ENCODE measurements at places on chromosomes 16 and 17. TPM values are rescaled to one million over a fixed set of nuclear protein-coding genes. Genes with fewer than 3 reads are reported as not detected.

DNA sequence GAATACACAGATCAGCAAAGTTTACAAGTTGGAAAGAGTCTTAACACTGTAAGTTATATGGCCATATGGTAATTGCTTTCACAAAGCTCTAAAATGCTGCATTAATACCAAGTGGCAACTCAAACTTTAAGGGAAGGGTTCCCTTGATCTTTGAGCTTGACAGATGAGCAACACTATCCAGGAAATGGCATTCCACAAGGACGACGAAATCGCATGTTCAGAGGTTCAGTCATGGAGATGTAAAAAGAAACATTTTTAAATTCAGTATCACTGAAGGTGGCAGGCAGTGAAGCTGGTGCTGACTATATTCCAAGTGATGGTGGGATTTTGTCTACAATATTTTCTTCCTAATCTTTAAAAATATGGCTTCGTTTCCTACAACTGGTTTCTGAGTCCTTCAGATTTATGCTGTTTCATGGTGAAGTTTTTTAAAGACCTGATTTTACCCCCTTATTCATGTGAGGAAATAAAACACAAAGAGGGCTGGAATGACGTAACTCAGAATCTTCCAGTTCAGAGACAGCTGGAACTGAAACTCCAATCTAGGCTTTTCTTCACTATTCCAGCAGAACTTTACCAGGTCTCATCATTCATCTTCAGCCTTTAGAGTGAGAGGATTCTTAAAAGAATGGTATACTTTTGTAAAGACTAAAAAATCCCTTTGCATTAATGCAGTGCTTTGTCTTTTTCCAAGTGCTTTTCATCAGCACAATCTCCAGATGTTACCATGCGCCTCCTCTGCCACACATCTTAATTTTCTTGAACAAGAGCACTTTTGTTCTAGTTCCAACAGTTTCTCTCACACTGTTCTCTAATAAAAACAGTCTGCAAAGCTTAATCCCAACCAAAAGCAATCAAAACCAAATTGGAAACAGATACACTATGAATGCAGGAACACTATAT, 20.2 kb downstream of the CHCT1 start:
- no peak for DNase-seq

- DNase-seq: no peak
Observed at GRCh38 chr16:2883458-2883908, 468 bp downstream of the FLYWCH2 start.

DNA sequence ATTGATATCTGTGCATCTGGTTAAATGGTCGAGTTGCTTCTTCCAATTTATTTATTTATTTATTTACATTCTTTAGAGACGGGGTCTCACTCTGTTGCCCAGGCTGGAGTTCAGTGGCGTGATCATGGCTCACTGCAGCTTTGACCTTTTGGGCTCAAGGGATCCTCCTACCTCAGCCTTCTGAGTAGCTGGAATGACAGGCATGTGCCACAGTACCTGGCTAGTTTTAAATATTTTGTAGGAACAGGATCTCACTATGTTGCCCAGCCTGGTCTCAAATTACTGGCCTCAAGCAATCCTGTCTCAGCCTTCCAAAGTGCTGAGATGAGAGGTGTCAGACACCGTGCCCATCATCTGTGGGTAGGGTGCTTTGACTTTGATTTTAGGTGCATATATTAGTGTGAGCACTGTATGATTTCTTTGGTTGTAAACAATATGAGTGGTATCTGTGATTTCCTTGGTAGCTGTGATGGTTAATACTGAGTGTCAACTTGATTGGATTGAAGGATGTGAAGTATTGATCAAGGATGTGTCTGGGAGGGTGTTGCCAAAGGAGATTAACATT, 90.2 kb downstream of the BCAS3 start:
- DNase-seq: no peak

DNA sequence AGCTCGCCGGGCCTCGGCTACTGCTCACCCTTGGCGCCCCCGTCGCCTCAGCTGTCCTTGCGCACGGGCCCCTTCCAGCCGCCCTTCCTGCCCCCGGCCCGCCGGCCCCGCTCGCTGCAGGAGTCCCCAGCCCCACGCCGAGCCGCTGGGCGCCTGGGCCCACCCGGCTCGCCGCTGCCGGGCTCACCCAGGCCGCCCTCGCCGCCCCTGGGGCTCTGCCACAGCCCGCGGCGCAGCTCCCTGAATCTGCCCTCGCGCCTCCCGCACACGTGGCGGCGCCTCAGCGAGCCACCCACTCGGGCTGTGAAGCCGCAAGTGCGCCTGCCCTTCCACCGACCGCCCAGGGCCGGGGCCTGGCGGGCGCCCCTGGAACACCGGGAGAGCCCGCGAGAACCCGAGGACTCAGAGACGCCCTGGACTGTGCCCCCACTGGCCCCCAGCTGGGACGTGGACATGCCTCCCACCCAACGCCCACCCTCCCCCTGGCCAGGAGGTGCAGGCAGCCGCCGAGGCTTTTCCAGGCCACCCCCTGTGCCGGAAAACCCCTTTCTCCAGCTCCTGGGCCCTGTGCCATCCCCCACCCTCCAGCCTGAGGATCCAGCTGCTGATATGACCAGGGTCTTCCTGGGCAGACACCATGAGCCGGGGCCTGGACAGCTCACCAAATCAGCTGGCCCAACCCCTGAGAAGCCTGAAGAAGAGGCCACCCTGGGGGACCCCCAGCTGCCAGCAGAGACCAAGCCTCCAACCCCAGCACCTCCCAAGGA, 12.8 kb downstream of the MYO15A start:
- DNase-seq: no peak

DNA sequence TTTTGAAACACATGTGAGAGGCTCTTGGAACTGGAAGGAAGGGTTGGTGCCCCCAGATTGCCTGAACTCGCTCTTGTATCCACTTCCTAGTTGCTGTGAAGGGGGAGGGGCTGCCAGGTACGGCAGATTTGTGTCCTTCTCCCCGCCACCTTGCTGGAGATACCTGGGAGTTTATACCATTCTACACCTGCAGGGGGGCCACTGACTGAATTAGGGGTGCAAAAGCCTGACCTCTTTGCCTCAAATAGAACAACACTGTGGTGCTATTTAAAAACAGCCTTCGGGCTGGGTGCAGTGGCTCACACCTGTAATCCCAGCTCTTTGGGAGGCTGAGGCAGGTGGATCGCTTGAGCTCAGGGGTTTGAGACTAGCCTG, 35.1 kb upstream of the IL34 start:
- no peak for DNase-seq

- DNase-seq: no peak
Observed at GRCh38 chr16:4515611-4516233, 22.9 kb downstream of the CDIP1 start.

SYNGR3 gene
- total RNA-seq: 8.5 TPM

CCDC144A gene
- total RNA-seq: 0.22 TPM

CCDC78 gene
- 1.9 TPM for total RNA-seq

SSTR5 gene
- not detected for total RNA-seq

HEATR9 gene
- not detected for total RNA-seq
